ENCODE measurements at places on chromosomes 4 and X.

- DNase-seq, result no peak
Observed at GRCh38 chrX:142204522-142205433, at the start of gene MAGEC2. Gene MAGEC2, minus strand, starts transcription at chrX:142205290. Its CDS starts 1,303 bp downstream, at chrX:142203987.

GRCh38 chr4:4593596-4594284, 51.9 kb upstream of the STX18 start:
- DNase-seq, result no peak

DNA sequence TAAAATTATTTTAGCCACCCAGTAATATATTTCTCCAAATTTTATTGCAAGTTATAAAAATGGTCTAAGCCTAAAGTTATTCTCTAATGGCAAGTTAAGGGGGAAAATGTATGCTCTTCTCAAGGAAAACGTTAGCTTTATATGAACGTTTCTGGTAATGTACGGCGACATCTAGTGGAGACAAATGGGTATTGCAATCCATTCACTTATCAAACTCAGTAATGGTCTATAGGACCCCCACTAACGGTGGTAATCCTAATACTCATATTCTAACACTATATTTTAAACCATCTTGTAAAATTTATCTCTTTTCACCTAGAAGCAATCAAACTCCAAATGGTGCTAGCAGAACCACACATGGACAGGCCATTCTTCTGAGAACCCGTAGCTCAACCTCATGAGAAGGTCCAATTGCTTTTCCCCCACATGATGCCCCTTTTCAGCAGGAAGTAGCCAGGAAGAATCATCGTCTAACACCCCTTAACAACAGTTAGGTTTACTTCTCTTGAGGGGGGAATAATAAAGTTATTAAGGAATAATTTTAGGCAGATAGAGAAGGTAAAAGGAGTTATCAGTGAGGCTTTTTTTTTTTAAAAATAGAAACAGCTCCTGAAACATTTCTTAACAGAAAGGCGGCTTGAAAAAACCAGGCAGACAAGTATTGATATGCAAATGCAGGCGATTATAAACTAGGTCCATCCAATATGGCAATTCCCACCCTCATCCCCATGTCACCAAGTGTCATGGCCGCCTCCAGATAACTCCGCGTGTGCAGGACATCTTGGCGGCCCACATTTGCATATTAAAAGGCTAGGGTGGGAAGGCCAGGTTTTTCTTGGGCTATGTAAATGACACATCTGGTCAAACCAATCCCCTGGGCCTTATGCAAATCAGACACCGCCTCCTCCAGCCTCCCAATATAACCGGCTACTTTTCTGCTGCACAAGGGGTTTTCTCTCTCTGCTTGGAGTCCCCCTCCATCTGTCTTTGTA, 35.0 kb downstream of the NUDT11 start:
- peak; percentile 48 for DNase-seq

- peak; percentile 53 for DNase-seq
Observed at GRCh38 chr4:2267320-2267811, 5.5 kb upstream of the MXD4 start.

- DNase-seq, result peak; percentile 25
Observed at GRCh38 chr4:186723292-186724057, at the start of gene FAT1. Gene FAT1, minus strand, starts transcription at chr4:186723856. Its CDS starts 14,029 bp downstream, at chr4:186709827.

- no peak for DNase-seq
Observed at GRCh38 chr4:88816360-88816759, 118.7 kb upstream of the NAP1L5 start.

DNA sequence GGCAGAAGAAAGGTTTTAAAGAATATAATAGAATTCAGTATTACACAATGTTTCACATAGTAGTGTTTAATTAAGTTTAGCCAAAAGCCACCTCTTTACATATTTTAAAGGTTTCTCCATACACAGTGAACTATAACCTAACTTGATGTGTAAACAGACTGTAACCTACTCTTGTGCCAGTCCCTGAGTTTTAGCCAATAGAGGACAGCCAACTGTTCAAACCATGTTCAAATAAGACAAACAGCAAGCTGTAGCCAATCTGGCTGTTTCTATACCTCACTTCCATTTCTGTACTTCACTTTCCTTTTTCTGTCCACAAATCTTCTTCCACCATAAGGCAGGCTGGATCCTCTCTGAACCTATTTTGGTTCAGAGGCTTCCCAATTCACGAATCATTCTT, 65.2 kb downstream of the TEX13C start:
- DNase-seq, result no peak

GRCh38 chr4:20297783-20298182, 46.1 kb downstream of the SLIT2 start:
- DNase-seq, result no peak

DNA sequence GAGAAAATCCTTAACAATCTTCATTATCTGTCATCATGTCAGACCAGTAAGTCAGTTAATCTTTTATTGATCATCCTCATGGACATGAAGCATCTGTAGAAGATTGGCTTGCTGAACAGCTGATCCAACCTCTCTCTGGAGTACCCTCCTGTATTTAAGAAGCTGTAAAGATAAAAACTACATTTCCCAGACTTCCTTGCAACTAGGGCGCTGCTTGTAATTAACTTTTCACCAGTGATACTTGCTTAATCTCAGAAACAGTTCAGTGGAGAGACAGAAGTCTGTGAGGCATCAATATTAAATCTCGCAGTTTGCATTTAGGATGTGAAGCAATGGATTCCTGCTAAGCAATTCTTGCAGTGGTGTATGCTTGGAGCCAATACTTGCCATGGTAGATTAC, 36.0 kb upstream of the SMARCA5 start:
- DNase-seq, result no peak

- no peak for DNase-seq
Observed at GRCh38 chrX:43970528-43970927, 2.7 kb downstream of the NDP start.

DNA sequence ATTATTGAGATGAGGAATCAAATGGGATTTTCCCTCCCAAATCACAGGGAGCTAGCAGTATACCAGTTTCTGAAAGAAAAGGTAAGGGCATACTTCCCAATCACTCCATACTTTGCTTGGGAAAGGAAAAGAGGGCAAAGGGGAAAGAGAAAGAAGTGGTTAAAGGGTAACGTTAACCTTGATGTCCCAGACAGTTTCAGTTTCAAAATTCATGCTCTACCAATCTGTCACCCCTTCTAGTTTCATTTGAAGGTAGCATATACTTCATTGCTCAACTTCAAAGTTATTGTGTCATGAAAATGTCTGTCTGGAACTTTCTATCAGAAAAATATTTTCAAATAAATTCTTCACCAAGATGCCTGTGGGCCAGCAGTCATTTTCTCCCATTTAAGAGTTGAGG, 16.0 kb downstream of the TNMD start:
- no peak for DNase-seq
